Sciatic nerve (tissue), 2 donors: ENCODE measurements at places on chromosomes 16 and 17. TPM values are rescaled to one million over a fixed set of nuclear protein-coding genes. Genes with fewer than 3 reads are reported as not detected.

DNA sequence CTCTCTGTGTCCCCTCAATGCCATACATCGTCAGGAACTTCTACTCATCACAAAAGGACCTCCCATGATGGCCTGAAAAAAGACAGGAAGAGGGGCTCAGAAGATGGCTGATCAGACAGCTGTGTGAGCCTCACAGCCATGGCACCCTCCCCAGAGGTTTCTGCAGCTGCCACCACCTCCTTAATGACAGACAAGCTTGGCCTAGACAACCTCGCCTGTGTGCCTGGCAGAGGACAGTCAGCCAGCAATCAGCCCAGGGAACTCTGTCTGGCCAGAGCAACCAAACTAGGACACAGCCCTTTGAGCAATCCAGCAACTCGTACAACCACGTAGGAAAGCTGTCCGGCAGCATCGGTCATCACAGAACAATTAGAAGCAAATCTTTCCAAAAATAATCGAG is 54.2 kb upstream of the MED9 start:
- DNase-seq, result peak; percentile 42

The C17orf50 gene
- not detected for total RNA-seq

The P2RX5 gene
- total RNA-seq, result 1.8 TPM

The PHAF1 gene
- 13.2 TPM for total RNA-seq

- no peak for DNase-seq
Observed at GRCh38 chr17:73783945-73784603, 139.8 kb upstream of the SDK2 start.

DNA sequence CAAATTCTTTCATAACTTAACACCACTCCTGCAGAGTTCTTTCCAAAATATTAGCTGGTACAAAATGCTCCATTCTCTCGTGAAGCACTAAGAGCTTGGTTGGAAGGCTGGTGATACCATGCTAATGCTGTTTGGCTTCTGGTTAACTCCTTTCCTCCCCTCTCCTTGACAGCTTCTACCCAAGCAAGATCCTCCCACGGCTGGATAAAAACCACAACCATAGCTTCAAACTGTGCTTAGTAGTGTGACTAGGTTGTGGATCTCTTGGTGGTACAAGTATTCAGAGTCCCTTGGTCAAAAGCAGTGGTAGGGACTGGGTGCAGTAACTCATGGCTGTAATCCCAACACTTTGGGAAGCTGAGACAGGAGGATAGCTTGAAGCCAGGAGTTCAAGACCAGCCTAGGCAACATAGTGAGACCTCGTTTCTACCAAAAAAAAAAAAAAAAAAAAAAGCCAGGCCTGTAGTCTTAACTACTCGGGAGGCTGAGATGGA is 2.3 kb downstream of the PHAF1 start:
- DNase-seq, result no peak

The AKAP10 gene
- total RNA-seq, result 56.8 TPM

- DNase-seq, result no peak
Observed at GRCh38 chr17:77109764-77110359, 30.9 kb upstream of the SEC14L1 start.

The KRT14 gene
- 82.1 TPM for total RNA-seq

The IL17C gene
- not detected for total RNA-seq

DNA sequence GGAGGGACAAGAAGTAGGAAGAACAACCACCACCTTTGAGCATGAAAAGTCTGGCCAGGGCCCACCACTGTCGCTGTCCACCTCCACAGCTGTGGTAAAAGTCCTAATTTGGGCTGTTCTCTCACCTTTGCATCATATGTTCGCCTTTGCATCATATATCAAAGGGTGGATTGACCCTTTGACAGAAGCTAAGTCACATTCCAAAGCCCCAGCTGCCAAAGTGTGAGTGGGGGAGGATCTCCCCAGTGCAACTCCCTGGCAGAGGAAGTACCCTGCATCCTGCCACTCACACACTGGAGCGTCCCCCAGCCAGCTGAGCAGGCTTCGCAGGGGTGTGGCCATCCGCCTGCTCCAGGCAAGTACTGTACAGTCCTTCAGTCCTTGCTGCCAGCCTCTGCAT is 12.7 kb upstream of the SPECC1 start:
- DNase-seq, result no peak

DNA sequence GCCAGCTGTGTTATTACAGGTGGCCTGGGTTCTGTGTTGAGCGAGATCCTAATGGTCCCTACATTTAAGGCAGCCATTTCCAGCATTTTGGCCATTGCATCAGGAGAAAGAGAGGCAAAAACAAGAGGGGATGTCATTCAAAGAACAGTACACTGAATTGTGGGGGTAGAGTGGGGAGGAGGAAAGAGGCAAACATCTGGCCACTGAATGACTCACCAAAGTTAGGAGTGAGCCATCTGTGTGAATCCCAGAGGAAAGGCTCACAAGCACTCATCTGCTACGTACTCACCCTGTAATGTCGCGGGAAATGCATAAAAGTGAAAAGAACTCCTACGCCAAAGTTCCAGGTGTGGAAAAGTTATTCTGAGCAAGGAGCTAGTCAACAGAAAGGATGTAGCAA is 16.7 kb downstream of the KRABD2 start:
- DNase-seq, result no peak

- DNase-seq, result no peak
Observed at GRCh38 chr17:73030501-73030921, 62.0 kb downstream of the SLC39A11 start.

DNA sequence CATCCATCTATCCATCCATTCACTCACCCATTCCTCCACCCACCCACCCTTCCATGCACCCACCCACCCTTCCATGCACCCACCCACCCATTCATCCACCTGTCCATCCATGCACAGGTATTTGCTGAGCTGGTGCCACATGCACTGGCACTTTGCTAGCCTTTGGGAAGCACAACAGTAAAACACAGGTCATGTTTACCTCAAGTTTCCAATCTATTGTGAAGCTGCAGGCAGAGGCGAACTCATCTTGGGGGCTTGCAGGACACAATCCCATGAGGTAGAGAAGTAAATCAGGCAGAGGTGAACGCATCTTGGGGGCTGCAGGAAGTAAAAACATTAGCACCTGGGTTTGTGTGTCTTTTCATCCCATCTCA is 35.6 kb upstream of the CBFA2T3 start:
- no peak for DNase-seq

The SDR42E1 gene
- total RNA-seq, result 0.67 TPM

The CDH13 gene
- 7.5 TPM for total RNA-seq

The GRAPL gene
- total RNA-seq, result 5.2 TPM

DNA sequence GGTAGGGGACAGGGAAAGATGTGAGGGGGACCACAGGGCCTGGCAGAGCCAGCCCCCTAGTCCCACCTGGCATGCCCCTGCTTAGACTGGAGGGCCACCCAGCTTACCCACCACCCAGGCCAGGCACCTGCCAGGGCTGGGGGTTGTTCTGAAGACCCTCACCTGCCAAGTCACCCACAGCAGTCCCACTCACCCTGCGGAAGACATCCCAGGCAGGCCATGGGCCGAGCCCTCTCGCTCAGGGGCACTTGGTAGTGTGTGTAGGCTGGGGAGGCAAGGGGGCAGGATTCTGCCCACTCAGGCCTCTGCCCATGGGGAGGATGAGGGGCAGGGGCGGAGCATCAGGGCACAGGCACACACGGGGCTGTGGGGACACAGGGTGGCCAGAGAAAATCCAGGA is 4.0 kb downstream of the PLCD3 start:
- DNase-seq, result no peak

The CD300A gene
- total RNA-seq, result 13.0 TPM

GRCh38 chr17:58318065-58318481 is 10.5 kb downstream of the TSPOAP1 start:
- peak; percentile 37 for DNase-seq

DNA sequence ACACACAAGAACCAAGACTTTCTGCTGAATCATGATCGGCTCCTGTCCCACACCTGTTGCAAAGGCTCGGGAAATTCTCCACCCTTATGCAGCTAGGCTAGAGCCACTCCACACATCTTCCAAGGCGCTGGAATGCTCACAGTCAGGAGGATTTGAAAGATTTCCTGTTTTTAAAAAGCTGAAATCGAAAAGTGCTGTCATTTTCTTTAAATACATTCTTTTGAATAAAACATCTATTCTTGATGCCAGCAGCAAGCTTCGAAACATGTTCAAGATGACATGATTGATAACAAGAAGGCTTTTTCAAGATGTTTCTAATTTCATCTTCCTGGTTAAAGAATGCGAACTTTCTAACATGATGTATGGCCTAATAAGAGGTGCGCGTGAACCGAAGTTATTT is 219.7 kb upstream of the CDH5 start:
- no peak for DNase-seq

GRCh38 chr16:57044931-57045693 is 47.3 kb upstream of the CPNE2 start:
- no peak for DNase-seq

The CIITA gene
- total RNA-seq, result 51.9 TPM

DNA sequence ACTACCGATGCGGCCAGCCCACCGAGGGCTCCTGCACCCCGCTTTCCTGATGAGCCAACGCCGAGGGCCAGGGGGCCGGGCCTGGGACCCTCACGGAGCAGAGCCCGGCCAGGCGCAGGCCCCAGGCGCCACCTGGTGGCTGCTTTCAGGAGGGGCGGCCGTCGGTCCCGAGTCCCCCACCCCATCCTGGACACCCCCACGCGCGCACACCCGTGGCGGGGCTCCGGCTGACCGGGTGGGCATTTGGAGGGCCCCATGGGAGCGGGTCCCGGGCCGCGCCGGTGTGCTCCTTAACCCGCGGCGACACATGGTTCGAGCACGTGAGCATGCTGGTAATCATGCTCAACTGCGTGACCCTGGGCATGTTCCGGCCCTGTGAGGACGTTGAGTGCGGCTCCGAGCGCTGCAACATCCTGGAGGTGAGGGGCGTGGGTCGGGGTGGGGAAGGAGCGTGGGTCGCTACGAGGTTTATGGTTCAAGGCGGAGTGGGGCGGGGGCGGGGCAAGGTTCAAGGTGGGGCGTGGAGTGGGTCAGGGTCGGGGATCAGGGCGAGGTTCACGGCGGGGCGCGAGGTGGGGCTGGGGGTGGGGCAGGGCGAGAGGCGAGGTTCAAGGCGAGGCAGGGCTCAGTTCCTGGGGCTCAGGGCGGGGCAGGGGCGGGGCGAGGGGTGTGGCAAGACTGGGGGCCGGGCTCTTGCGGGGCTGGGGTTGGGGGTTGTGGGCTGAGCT is 30.2 kb downstream of the TPSG1 start:
- DNase-seq, result no peak

- DNase-seq, result no peak
Observed at GRCh38 chr17:11404431-11405276, 163.6 kb downstream of the SHISA6 start.

GRCh38 chr16:80518436-80518835 is 22.4 kb upstream of the DYNLRB2 start:
- DNase-seq, result no peak

DNA sequence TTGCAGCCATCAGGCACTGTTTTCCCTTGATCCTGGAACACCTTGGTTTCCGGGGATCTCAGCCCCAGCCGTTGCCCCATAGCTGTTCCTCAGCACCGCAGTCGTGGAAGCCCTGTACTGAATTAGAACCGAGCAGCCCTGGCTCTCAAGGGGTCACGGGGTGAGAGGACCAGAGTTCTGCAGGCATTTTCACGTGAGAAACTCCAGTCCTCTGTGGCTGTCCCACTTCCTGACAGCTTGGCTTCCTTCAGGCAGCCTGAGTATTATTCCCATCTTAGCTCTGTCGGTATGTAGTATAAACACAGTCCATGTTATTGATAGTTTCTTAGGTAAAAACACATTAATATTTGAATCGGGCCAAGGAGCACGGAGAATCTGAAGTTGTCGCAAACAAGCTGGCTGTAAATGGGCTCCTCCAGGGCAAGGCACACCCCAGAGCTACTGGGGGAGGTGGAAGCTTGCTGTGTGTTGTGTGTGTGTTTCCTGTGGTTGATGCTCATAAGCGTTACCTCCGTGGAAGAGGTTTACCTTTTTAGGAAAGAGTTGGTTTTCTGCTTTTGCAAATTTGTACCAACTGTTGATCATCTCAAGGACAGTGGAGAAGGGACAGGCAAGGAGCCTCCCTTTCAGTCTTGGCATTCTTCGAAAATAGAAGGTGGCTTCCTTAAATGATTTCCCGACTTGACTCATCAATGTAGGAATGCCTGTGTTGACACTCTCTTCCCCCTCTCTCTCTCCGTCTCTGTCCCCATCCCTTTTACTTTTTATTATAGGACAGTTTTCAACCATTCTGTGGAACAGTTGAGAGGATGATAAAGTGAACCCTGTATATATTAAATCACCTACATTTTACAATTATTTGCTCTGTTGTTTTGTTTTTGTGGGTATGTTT is 208.9 kb upstream of the CHMP6 start:
- no peak for DNase-seq

The TEX14 gene
- total RNA-seq, result 0.76 TPM

The ZFPM1 gene
- total RNA-seq, result 3.9 TPM

DNA sequence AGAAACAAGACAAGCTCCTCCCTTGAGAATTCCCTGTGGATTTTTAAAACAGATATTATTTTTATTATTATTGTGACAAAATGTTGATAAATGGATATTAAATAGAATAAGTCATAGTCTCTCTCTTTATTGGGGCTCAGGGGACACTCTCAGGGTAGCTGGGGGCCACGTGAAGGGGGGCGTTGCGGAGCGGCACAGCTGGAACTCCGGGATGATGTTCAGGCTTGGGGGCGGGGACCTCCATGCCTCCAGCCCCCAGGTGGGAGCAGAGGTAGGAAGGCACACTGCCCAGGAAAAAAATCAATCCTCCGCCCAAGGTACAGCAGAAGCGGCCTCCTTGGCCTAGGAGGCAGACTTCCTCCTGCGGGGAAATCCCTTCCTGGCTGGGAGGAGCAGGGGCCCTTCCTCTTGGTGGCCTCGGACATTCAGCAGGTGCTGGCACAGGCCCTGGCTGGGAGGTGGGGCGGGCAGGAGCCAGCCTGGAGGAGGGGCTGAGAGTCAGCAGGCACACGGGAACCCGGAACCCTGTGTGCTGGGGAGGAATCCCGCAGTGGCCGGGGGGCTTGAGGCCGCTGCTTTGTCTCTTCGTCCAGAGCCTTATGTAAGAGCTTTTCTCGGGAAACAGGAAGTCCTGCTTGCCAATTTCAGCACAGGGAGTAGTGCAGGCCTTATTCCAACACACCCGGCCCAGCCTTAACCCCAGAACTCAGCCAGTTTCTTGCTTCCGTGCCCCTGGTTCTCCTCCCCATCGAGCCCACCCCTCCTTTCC is 591 bp upstream of the TNFSF13 start:
- DNase-seq, result peak; percentile 90

- no peak for DNase-seq
Observed at GRCh38 chr16:66534376-66534799, 15.5 kb downstream of the TK2 start.
